ENCODE measurements at places on chromosomes 2 and 18.

GRCh38 chr2:25400576-25401216, 59.0 kb upstream of the DNMT3A start:
- no peak for DNase-seq

- no peak for DNase-seq
These were observed 133.8 kb downstream of the MAIP1 start for GRCh38 chr2:200089040-200089755.

DNA sequence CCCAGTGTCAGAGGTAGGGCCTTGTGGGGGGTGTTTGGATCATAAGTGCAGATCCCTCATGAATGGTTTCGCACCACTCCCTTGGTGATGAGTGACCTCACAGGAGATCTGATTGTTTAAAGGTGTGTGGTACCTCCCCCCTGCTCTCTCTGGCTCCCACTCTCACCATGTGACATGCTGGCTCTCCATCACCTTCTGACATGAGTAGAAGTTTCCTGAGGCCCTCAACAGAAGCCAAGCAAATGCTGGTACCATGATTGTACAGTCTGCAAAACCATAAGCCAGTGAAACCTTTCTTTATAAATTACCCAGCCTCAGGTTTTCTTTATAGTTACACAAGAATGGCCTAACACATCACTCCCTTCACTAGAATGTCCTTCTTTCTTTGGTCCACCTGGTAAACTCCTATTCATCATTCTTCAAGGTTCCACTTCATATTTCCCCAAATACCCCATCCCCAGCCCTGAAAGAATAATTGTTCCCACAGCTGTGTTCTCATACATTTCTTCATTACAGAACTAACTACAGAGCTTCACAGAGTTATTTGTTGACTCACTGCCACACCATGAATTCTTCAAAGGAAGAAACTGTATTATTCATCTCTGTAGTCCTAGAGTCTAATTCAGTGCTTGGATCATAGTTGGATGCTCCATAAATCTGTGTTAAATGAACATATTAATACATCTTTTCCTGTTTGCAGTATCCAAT, 81.2 kb upstream of the STK17B start:
- no peak for DNase-seq

DNA sequence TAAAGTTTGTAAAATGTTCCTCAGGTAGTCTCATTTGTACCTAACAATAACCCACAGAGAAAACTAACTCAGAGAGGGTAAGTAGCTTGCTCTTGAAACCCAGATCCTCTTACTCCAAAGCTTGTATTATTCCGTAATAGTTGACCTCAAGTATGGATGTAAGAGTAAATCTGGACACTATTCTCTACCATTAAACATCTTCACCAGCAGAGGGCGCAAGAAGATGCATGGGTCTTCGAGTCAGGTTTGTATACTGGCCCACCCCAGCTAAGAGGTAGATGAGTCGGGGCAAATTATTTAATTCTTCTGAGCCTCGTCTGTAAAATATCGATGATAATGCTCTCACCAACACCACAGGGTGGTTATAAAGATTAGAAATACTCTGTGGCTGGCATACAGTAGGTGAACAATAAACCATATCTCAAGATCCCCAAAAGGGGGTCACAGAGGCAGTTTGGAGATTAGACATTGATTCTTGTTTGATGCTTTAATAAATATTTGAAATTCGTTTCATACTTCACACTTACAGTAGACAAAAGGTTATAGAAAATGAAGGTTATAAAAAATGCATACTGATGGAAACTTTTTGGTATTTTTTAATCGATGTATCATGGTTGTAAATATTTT, 3.5 kb upstream of the CABLES1 start:
- peak; percentile 45 for DNase-seq

GRCh38 chr2:45460825-45461224, 150.2 kb downstream of the SRBD1 start:
- DNase-seq, result no peak

DNA sequence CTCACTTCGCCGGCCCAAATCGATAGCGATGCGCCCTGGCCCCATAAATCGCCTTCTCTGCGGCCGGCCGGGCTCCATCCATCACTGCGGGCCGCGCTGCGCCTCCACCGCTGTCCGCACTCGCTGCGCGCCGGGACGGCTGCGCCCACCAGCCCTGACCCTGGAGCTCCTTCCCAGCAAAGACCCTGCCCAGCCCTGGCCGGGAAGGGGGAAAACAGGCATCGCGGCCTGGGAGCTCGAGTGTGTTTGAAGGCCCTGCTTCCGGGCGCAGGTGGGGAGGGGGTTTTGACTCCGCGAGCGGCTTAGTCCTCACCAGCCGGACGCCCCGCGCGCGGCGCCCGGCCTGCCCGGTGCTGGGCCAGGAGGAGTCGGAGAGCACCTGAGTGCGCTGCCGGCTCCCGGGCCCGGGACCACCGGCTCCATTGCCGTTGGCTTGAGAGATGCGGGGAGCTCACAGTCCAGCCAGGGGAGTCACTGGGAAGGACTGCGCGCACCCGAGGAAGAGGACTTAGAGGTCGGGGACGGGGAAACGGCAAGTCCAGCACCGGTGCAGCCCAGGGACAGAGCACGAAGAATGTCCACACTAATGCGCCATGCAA, 1.1 kb downstream of the PAX8 start:
- DNase-seq, result no peak

All from RCC 7860 (cell line).